Eye (tissue), 1 donor: ENCODE measurements at places on chromosomes 1 and 21.

DNA sequence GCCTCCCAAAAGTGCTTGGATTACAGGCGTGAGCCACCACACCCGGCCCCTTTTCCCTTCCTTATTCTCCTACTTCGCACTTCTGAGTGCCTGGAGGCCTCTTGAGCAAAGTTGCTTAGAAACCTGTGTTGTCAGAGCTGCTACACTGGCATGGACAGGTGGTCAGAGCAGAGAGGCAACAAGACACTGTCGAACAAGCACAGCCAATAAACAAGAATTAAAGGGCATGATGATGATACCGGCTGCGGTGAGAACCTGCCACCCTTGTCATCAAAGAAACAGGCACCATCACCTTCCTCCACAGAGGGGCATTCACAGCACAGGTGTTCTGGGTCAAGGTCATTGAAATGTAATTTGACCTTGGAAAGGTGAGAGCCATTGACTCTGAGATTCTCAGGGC, 23.3 kb downstream of the STUM start:
- DNase-seq, result no peak

DNA sequence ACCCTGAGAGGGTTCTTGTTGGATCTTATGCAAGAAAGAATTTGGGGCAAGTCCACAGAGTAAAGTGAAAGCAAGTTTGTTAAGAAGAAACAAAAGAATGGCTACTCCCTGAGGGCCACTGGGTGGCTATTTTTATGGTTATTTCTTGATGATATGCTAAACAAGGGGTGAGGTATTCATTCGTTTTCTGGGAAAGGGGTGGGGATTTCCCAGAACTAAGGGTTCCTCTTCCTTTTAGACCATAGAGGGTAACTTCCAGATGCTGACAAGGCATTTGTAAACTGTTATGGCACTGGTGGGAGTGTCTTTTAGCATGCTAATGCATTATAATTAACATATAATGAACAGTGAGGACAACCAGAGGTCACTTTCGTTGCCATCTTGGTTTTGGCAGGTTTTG, 18.2 kb upstream of the IFI6 start:
- DNase-seq, result no peak

GRCh38 chr1:171805395-171806115, 24.1 kb downstream of the METTL13 start:
- DNase-seq, result no peak

- no peak for DNase-seq
Observed at GRCh38 chr1:5872886-5873285, 119.3 kb downstream of the NPHP4 start.

GRCh38 chr1:89810880-89811279, 10.0 kb upstream of the LRRC8D start:
- DNase-seq, result no peak

DNA sequence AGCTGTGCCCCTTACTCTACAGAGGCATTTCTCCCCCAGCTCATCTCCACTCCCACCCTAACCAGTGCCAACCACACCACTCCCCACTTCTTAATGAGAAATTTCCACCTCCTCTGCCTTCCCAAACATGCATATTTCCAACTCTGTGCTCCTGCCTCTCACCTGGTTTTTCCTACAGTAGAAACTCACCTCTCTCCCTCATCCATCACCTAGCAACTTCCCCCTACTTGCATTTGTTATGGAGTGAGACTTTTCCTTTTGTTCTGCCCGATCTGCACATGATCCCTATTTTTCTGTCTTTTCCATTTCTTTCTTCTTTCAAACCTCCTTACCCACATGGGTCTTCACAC, 11.9 kb downstream of the RGS8 start:
- no peak for DNase-seq

DNA sequence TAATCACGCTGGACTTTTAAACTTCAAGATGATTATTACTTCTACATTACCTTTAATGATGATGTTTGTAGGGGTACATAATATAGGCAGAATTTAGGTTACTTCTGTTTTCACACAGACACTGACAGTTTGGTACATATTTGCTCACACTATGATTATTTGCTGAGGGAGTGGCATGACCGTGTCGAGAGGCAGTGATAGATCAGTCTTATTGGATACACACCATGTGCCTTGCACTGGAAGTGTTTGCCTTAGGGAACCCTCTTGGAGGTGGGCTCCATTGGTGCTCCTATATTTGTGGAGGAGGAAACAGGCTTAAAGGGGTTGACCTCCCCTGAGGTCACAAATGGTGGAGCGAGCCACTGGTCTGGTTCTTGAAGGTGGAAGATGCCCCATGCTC, 132.1 kb downstream of the PRDM2 start:
- DNase-seq, result no peak

- DNase-seq, result no peak
Observed at GRCh38 chr1:193438312-193438711, 251.9 kb upstream of the B3GALT2 start.

DNA sequence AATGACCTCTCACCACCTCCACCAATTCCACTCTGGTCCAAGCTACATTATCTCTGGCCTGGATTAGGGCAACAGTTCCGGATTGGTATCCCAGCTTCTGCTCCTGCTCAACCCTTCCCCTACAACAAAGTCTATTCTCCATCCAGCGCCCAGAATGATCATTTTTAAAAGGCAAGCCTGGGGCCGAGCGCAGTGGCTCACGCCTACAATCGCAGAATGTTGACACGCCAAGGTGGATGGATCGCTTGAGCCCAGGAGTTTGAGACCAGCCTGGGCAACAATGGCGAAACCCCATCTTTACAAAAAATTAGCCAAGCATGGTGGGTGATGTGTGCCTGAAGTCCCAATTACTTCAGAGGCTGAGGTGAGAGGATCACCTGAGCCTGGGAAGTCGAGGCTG, 2.2 kb downstream of the LYST start:
- no peak for DNase-seq

GRCh38 chr1:33563699-33564098, 91.3 kb downstream of the ZSCAN20 start:
- DNase-seq, result no peak

DNA sequence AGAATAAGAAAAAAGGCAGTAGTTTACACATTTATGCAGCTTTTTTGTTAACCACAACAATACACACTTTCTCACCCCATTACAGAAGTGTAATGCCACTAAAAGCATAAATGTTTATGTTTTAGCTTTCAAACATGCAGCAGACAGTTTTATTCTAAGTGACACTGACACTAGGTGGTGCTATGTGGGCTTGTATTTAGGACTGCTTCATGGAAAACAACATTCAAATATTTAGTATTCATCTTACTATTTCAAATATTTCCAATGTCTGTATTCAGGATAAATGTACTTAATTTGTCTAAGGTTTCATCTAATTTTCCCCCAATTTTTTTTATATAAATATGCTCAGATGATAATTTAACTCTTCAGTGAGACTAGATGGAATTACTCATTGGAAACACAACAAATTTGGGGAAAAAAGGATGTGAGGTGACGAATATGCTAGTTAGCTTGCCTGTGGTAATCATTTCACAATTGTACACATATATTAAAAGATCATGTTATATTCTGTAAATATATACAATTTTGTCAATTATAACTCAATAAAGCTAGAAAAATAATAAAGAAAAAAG, 71.4 kb downstream of the USP1 start:
- peak; percentile 45 for DNase-seq

- DNase-seq, result no peak
Observed at GRCh38 chr1:215279682-215280081, 197.1 kb downstream of the KCNK2 start.

GRCh38 chr1:103525114-103525606, 339 bp upstream of the RNPC3 start:
- peak; percentile 82 for DNase-seq

- DNase-seq, result no peak
Observed at GRCh38 chr1:56817716-56818463, 1.3 kb downstream of the FYB2 start.

- no peak for DNase-seq
Observed at GRCh38 chr1:226233806-226234205, 10.3 kb downstream of the MIXL1 start.
